ENCODE measurements at places on chromosomes 16 and 17.

GRCh38 chr17:41814195-41814594 is 1.4 kb downstream of the FKBP10 start:
- DNase-seq = no peak

GRCh38 chr17:30236297-30236624 is 764 bp upstream of the SLC6A4 start:
- no peak for DNase-seq

DNA sequence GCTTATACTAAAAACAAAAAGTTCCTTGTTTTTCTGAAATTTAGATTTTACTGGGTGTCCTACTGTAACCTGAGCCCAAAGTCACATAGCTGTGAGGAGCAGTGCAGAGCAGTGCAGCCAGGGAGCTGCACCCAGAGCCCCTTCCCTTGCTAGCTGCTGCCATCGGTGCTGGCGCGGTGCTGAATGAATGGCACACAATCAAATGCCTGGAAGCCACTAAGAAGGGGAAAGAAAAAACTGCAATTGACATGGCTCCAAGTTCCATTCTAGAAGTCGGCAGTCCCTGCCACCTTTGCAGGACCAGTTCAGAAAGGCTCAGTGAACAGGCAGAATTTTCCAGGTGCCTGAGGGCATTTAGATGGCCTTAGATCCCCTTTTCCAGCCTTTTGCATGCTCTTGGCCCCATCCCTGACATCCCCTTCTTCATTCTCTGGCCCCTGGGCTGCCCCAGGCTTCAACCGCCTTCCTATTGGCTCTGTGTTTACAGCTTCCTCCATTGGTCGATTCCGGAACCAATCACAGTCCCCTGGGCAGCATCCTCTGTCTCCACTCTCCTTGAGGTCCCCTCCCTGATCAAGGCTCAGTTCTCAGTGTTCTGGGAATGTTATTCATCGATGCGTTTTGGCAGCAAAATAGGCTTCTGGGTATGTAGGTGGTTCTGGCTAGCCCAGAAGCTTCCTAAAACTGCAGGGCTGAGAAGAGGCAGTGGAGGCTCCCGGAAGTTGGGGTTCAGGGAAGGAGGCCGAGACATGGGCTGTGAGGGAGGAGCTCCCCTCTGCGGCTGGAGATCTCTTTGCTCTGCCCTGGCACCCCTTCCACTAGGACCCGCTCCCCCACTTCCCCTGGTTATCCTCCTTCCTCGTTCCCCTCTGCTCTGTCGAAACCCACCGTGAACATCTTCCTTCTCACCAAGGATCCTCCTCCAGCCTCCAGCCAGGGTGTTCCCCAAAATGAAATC is 37.9 kb downstream of the ATP2C2 start:
- DNase-seq = no peak

- no peak for DNase-seq
Measured at GRCh38 chr16:2152695-2153506, 2.7 kb upstream of the TRAF7 start.

GRCh38 chr16:916035-916799 is 54.6 kb downstream of the LMF1 start:
- DNase-seq = no peak

DNA sequence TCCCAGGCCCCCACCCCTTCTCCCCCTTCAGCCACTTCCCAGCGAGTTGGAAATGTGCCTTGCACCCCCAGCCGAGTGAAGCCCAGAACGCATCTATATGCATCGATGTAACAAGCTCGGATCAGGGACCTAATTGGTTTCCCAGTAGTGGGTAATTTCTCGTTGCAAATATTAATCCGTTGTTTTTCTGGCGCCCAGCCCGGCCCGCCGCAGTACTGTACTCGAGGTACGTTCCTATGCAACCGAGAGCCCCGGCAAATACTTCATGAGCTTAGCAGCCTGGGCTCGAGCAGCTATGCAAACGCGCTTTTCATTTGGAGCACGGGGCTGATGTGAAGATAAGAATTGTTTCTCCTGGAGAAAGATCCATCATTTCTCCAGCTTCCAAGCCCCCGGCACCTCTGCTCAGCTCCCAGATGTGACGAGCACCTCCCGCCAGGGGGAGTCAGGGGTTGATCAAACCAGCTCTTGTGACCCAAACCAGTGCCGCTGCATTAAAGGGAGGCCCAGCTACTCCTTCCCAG is 229.8 kb downstream of the KATNIP start:
- no peak for DNase-seq

DNA sequence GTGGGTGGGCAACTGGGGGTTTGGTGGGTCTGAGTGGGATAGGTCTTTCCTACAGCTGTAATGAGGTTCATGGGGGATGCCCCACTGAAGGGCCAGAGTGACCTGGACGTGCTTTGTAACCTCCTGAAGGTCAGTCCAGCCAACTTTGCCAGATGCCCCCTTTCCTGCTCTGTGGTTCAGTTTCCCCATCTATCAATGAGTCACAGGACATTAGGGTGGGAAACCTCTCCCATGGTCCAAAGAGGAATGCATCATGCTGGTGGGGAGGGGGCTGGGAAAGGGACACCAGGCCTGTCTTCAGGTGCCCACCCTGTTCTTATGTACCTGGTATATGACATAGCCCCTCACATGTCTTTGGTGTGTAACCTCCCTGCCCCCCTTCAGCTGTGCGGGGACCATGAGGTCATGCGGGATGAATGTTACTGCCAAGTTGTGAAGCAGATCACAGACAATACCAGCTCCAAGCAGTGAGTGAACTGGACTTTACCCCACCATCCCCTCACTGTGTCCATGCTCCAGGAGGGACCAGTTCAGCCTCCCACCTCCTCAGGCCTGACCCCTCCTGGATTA is 24.0 kb upstream of the ALKBH5 start:
- no peak for DNase-seq

GRCh38 chr17:16507918-16508533 is 16.0 kb upstream of the LRRC75A start:
- no peak for DNase-seq

All from NCI-H1930 (cell line).